ENCODE measurements at places on chromosomes 7 and 10. TPM values are rescaled to one million over a fixed set of nuclear protein-coding genes. Genes with fewer than 3 reads are reported as not detected.

The REEP3 gene
- 12.7 TPM for total RNA-seq

The TMEM130 gene
- total RNA-seq, result not detected

The IFIT1B gene
- total RNA-seq, result not detected

The POU6F2 gene
- 0.28 TPM for total RNA-seq

The LRRC17 gene
- total RNA-seq, result 0.14 TPM

The CPA2 gene
- not detected for total RNA-seq

The TSPAN33 gene
- total RNA-seq, result 74.0 TPM

Data from natural killer cell treated with Interleukin-12 subunit alpha and Interleukin-12 subunit beta and Interleukin-15 and Interleukin-18, amount 100 ng/mL, for 72 hours (primary cell).